Stimulated activated memory B cell treated with anti-CD40 and anti-IgM and Interleukin-4, amounts not matched to agents 10 μg/mL and 1 μg/mL and 100 μg/mL, for 72 hours (primary cell): ENCODE measurements at places on chromosomes 11 and 22.

- ATAC-seq: no peak
Observed at GRCh38 chr11:17921659-17922415, 91.0 kb downstream of the SERGEF start.

DNA sequence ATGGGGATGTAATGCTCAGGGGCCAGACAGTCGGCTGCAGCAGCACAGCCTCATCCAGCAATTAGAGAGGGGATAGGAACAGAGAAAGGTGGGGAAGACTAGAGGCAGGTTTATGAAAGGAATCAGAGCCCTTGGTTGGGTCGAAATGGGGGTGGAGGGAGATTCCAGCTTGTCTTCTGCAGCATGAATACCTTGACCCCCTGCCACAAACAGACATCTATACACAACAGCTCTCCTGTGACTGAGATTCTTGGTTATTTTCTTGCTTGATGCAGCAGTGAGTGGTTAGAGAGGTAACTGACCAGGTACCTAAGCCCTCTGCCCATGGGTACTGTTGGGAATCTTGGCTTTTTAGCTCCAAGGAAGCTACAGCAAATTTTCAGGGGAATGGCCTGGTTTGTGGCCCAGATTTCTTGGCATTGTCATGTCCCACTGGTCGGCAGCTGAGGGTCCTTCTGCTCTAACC is at the start of gene TRIM49D1:
Gene TRIM49D1, minus strand, starts transcription at position 51 of the 466 bp plus-strand sequence. CDS start 4,535 bp downstream, outside the sequence.
- no peak for ATAC-seq

GRCh38 chr22:28454431-28455064 is 225.1 kb downstream of the TTC28 start:
- no peak for ATAC-seq

- ATAC-seq: no peak
Observed at GRCh38 chr11:103700622-103701021, 335.8 kb upstream of the DDI1 start.

GRCh38 chr11:116540645-116541304 is 232.0 kb downstream of the BUD13 start:
- ATAC-seq: no peak

DNA sequence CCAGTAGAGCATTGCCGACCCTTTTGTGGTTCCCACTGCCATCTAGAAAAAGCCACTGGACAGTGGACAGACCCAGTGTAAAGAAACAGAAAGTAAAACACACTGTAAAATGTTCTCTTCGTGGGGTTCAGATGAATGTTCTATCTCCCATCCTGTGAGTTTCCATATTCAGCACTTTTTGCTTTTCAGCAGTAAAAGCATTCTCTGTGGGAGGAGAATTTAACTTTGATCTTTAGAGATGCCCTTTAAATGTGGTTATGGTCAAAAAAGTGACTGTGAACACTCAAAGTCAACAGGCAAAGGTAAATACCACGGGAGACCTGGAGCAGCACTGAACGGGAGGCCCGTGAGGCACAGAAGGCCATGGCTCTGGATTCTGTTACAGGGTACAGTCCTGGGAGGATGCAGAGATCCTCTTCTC is 53.9 kb downstream of the FLI1 start:
- ATAC-seq: peak; percentile 39

DNA sequence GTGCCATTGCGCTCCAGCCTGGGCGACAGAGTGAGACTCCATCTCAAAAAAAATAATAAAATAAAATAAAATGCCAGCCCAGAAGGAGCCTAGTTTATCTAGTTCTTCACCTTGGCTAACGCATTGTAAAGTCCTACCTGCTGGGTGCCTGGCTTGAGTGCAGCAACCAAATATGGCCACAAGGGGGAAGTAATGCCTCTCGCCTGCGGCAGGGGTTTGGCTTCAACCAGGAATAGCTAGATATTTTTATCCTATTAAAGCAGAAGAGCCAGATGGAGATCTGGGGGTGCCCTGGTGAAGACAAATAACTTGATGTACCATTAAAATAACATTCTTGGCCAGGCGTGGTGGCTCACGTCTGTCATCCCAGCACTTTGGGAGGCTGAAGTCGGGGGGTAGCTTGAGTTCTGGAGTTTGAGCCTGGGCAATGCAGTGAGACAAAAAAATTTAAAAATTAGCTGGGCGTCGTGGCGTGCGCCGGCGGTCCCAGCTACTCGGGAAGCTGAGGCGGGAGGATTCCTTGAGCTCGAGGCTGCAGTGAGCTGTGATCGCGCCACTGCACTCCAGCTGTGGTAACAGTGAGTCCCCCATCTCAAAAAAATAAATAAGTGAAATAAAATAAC is 20.6 kb upstream of the PLEKHB1 start:
- ATAC-seq: peak; percentile 66

GRCh38 chr22:48796310-48797015 is 1031.2 kb downstream of the BRD1 start:
- no peak for ATAC-seq

DNA sequence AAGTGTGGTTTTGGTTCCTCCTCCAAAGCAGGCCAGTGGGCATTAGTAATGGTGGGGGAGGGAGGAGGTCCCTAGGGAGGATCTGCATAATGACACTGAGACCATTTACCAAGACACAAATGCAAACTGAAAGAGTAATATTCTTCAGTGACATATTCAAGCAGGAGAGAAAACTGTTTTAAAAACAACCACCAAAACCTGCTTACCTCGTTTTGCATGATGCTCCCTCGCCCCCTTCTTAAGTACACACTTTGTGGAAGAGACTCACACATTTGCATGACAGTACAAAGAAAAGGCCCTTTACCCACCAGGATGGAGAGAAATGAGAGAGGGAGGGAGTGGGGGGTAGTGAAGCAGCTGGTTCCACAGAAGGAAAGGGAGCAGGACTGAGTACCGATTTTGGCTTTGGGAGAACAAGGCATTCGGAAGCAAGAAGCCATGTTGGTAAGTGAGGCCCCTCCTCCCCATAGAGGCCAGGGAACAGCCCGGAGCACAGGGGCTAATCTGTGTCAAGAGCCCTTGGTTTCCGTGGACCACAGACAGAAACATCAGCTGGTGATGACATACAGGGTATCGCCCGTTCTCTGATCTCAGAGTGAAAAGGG is 13.0 kb upstream of the OPCML start:
- no peak for ATAC-seq

DNA sequence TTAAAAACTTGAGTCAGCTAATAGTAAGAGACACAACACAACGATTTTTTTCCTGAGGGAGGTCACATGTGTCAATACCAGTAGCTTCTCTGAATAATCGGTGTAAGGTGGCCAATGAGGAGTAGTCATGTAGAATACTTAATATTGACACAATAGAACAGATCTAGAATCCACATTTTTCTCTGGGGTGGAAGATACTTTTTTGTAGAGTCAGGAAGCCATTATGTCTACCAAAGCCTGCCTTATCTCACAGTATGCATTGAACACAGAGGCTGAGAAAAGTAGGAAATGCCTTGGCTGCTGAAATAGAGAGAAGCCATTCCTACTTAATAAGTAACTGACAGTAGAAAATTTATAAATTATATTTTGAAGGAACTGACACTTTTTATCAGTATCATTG is 725.0 kb downstream of the METTL15 start:
- no peak for ATAC-seq

- ATAC-seq: no peak
Observed at GRCh38 chr11:45096636-45097035, 49.8 kb upstream of the PRDM11 start.

DNA sequence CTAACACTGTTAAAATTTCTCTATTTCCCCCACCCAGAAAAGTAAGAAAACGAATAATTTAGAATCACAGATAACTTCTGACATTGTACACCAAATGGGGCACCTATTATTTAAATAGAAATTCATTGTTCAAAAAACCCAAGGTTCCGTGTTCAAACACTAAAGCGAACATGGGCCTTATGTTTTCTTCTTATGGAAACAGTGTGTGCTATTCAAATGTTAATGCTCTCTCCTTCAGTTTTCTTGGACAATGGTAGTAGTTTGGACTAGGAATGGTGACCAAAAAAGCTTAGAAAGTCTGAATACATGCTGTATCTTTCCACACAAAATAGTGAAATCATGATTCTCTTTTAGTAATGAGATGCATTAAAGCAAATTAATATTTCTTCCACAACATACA is 33.7 kb downstream of the VSIG10L2 start:
- ATAC-seq: no peak

GRCh38 chr11:64339286-64339685 is 718 bp upstream of the CCDC88B start:
- no peak for ATAC-seq

GRCh38 chr11:125603207-125603606 is 10.6 kb downstream of the STT3A start:
- no peak for ATAC-seq

DNA sequence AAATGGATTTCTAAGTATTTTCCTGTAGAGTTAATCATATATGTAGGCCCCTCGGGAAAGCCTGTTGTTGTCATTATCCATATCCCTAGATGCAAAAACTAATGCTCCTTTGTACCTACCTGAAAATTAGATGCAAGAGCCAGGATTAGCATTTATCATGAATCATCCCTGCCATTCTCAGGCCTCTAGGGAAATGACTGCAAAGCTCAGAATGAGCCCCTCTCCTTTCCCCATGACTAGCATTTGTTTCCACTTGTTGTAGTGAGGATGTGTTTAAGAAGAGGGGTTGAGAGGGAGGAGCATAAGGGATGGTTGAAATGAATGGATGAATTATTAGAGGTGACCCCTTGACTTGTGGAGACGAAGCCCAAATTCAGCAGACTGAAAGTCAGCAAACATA is 537.9 kb downstream of the NTM start:
- ATAC-seq: no peak

DNA sequence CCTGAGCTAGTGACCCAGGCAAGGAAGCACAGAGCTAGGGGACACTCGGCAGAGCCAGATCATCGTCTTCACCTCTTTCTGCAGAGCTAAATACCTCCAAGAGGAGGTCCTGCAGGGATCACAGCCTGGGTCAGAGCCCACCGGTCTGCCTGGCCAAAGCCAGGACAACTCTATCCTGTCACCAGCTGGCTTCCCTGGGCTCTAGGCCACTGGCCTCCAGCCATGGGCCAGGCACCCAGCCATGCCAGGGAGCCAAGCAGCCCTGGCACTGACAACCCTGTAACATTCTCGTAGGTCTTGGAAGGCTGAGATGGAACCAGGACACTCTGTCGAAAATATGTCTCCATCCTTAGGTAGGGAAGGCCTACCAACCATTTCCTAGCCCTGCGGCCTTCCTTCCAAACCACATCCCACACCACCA is 270.1 kb downstream of the BUD13 start:
- ATAC-seq: no peak

DNA sequence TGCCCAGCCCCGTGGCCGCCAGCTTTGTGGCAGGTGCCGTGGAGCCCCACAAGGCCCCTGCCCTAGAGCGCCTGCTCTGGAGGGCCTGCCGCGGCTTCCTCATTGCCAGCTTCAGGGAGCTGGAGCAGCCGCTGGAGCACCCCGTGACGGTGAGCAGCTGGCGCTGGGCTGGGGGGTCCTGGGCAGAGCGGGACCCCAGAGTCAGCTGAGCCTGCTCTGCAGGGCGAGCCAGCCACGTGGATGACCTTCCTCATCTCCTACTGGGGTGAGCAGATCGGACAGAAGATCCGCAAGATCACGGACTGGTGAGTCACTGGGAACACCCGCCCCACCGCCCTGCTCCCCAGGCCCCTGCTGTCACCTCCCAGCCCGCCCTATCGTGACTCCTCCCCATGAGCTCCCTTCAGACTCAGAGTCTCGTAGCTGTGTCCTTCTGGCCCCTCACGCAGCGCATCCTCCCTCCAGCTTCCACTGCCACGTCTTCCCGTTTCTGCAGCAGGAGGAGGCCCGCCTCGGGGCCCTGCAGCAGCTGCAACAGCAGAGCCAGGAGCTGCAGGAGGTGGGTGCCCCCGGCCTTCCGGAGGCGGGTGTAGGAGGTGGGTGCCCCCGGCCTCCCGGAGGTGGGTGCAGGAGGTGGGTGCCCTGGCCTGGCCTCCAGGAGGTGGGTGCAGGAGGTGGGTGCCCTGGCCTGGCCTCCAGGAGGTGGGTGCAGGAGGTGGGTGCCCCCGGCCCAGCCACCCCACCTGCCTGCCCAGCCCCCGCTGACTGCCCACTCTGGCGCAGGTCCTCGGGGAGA is 4.7 kb downstream of the TCIRG1 start:
- no peak for ATAC-seq

- no peak for ATAC-seq
Observed at GRCh38 chr11:108984523-108984922, 319.7 kb downstream of the DDX10 start.

DNA sequence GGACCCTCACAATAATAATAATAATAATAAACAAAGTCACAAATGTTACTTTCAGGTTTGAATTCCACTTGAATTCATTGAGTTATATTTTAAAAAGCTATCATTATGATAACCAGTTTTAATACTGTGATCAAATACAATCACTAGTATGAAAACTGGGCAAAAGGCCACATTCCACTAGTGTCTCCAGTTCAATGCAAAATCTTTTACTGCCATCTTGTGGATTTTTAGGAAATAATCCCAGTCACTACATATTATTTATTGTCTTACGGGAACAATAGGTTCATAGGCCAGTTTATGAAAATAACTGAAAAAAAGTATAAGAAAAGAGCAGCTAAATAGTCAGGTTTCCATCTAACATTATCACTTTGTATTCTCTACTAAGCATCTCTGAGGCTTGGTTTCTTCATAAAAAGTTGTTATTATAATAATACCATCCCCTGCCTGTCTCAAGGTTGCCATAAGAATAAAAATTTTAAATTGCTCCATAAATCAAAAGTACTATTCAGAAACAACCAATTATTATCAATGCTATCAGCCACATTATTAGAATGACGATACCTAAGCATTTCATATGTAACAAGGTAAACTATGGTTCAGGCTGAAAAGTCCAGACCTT is 533.9 kb upstream of the CCDC90B start:
- ATAC-seq: no peak

DNA sequence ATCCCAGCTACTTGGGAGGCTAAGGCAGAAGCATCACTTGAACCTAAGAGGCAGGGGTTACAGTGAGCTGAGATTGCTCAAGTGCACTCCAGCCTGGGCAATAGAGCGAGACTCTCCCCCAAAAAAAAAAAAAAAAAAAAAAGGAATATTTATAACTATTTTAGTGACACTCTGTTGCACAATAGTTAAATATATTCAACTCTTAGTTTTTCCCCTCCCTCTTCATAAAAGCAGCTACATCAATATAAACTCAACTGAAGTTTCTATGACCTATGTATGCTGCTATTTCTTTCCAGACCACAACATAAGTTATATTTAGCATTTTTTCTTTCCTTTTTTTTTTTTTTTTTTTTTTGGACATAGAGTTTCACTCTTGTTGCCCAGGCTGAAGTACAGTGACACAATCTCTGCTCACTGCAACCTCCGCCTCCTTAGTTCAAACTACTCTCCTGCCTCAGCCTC is 19.2 kb downstream of the CELF1 start:
- ATAC-seq: no peak

GRCh38 chr11:41920374-41920773 is 460.9 kb upstream of the LRRC4C start:
- ATAC-seq: no peak

GRCh38 chr11:93489841-93490240 is 53.4 kb downstream of the SMCO4 start:
- no peak for ATAC-seq

- ATAC-seq: peak; percentile 44
Observed at GRCh38 chr11:94741022-94741679, 27.0 kb upstream of the AMOTL1 start.

DNA sequence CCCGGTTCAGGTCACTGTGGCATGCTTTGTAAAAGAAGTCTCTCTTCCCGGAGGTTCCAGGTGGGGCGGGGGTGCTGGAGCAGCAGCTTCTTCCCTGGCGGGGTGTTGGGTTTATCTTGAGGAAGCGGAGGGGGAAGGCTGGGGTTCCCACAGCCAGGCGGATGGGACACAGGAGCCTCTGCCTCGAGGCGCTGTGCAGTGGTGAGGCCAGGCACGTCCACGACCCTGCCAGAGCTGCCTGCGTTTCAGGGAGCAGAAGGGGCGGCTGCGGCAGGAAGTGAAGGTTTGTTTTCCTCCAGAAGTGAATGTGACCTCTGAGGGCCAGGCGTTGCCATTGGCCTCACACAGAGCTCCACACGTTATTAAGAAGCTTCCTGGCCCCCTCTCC is 20.1 kb upstream of the ADORA2A start:
- no peak for ATAC-seq
